ENCODE measurements at places on chromosomes 3 and 15.

DNA sequence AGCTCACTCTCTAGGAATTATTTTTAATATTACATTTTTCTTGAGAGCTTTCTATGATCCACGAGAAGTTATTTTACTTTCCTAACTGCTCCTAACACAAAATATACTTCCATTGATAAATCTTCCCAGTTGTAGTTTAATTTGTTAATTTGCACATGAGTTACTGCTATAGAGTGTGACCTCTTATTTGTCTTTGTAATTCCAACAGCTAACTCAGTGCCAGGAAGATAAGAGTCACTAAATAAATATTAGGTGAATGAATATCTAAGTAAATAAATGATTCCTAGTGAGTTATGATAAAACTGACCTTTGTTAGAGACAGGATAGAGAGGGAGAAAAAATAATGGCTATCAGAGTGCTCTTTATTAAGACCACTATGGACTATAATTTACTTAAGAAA, 319.9 kb downstream of the NAALADL2 start:
- no peaks in the 10 kb centered on the region for H3K4me1 ChIP-seq
- H3K36me3 ChIP-seq, result no peaks in the 10 kb centered on the region
- H3K27me3 ChIP-seq, result no peaks in the 10 kb centered on the region
- no peak overlapping the region for H3K27ac ChIP-seq

DNA sequence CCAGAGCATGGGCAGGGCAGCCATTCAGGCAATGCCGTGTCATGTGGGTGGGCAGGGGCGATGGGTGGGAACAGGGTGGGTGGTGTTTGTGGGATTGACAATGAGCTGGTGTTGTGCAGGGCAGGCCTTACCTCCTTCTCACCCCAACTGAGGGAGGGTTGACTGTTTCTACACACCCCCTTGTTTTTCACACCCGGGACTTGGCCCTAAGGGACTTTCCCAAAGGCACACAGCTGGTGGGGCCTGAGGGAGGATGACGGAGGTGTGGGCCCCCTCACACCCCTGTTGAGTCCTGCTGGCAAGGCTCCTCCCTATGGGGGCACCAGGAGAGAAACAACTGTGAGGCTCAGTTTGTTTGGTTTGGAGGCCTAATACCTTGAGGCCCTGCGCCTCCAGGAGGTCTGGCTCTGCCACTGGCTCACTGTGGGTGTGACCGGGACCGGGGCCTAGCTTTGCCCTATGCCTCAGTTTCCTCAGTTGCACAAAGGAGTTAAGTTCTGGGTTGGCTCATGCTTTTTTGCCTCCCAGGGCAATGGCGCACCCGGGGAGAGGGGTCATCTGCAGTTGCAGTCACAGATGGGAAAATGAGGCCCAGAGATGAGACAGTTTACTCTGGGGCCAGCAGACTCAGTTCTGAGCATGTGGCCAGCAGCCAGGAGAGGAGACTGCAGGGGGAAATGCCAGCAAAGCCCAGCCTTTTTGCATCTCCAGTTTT, 5.1 kb upstream of the DNAH1 start:
- no peaks in the 10 kb centered on the region for H3K27me3 ChIP-seq
- peak; percentile 70 for DNase-seq
- H3K4me1 ChIP-seq, result peaks cover 56% of the 10 kb centered on the region
- peaks cover 16% of the 10 kb centered on the region for H3K36me3 ChIP-seq
- no peak overlapping the region for H3K4me3 ChIP-seq

GRCh38 chr3:71109977-71110285, 473.6 kb downstream of the FOXP1 start:
- H3K4me1 ChIP-seq, result peaks cover 43% of the 10 kb centered on the region
- H3K27me3 ChIP-seq, result no peaks in the 10 kb centered on the region
- no peak for DNase-seq
- peaks cover 52% of the 10 kb centered on the region for H3K36me3 ChIP-seq

DNA sequence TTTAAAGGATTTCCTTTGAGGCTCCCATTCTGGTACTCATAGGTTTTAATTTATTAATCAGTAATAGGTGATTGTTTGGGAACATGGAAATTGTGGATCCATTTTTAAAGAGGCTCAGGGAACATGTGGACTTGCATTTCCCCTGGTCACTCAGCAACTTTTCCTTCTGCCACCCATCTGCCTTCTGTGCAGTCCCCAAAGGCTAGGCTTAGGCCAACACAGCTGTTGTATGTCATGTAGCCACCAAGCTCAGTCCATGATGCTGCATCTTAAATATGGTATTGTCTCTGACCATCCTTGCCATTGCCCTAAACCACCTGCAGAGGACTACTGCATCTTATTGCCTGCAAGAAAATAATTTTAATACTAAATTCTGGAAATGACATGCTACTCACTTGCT, 416.7 kb upstream of the SEMA6D start:
- no peaks in the 10 kb centered on the region for H3K36me3 ChIP-seq
- no peaks in the 10 kb centered on the region for H3K27me3 ChIP-seq
- no peak overlapping the region for H3K4me3 ChIP-seq
- no peak for DNase-seq

GRCh38 chr15:55268176-55268695, 21.4 kb downstream of the RAB27A start:
- no peak for DNase-seq
- H3K36me3 ChIP-seq, result peaks cover 23% of the 10 kb centered on the region
- no peaks in the 10 kb centered on the region for H3K27me3 ChIP-seq
- H3K27ac ChIP-seq, result peak overlapping the region; percentile 76
- no peak overlapping the region for H3K4me3 ChIP-seq

DNA sequence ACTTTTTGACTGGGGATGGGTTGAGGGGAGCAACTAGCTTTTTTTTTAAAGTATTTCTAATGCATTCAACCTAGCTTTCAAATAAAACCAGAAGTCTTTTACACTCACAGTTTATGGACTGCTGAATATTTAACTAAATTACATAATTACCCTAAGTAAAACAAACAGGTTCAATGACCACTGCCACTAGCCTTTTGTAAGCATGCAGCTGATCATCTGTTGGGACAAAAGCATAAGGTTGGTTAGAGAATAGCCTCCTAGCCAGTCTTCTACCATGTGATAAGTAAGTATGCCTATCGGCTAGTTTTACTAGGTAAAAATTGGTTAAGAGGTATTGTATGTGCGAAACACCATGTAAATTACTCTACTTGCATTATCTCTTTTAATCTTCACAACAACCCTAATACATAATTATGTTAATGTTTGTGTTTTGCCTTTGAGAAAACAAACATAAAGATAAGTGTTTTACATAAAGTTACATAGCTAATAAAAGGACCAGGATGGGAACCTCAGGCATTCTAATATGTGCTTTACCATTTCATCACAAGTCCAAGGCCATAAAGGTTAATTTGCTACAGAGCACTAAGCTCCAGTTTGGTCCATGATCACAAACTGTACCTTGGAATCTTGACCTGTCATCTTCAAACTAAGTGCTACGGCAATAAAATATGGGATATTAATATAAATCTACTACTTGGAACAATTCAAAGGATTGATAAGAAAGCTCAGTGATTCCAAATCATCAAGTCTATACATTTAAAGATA, 13.2 kb downstream of the PFN2 start:
- peaks cover 6% of the 10 kb centered on the region for H3K36me3 ChIP-seq
- H3K4me1 ChIP-seq, result peaks cover 7% of the 10 kb centered on the region

GRCh38 chr15:100595964-100596363, 6.0 kb downstream of the LINS1 start:
- no peaks in the 10 kb centered on the region for H3K27me3 ChIP-seq
- no peak for DNase-seq
- H3K27ac ChIP-seq, result peak overlapping the region; percentile 51
- H3K36me3 ChIP-seq, result peaks cover 15% of the 10 kb centered on the region
- H3K4me1 ChIP-seq, result peaks cover 26% of the 10 kb centered on the region

- H3K4me3 ChIP-seq, result no peak overlapping the region
- H3K27me3 ChIP-seq, result no peaks in the 10 kb centered on the region
- no peak overlapping the region for H3K27ac ChIP-seq
- H3K36me3 ChIP-seq, result no peaks in the 10 kb centered on the region
- no peak for DNase-seq
Measured at GRCh38 chr3:163622384-163622783, 1455.9 kb downstream of the SI start.

- H3K27ac ChIP-seq, result no peak overlapping the region
- no peak for DNase-seq
- H3K4me3 ChIP-seq, result no peak overlapping the region
- no peaks in the 10 kb centered on the region for H3K36me3 ChIP-seq
- H3K4me1 ChIP-seq, result peaks cover 6% of the 10 kb centered on the region
Measured at GRCh38 chr3:120163816-120164215, 69.6 kb upstream of the GSK3B start.

DNA sequence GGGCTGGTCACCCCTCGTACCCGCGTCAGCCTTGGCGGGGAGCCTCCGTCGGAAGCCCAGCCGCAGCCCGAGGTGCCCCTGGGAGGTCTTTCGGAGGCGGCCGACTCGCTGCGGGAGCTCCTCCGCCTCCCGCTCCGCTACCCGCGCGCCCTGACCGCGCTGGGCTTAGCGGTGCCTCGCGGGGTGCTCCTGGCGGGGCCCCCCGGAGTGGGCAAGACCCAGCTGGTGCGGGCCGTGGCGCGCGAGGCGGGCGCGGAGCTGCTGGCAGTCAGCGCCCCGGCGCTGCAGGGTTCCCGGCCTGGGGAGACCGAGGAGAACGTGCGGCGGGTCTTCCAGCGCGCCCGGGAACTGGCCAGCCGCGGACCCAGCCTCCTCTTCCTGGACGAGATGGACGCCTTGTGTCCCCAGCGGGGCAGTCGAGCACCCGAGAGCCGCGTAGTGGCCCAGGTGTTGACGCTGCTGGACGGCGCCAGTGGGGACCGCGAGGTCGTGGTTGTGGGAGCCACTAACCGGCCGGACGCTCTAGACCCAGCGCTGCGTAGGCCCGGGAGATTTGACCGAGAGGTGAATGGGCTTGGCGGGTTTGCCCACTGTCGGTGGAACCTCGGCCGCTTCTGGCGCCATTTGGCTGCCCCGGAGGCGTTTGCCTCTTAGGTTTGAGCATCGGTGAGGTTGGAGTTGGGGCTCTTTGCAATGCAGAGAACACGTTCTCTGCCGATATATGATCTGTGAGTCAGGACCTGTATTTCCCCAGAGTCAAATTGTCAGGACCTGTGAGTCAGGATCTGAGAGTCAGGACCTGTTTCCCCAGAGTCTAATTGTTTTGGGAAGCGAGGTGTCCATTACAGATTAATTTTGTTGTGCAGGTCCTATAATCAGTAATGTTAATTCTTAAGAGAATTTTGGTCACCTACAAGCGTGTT, 24.9 kb upstream of the GATM start:
- peak overlapping the region; percentile 97 for H3K27ac ChIP-seq
- H3K4me3 ChIP-seq, result peak overlapping the region; percentile 96
- peaks cover 24% of the 10 kb centered on the region for H3K4me1 ChIP-seq
- no peaks in the 10 kb centered on the region for H3K27me3 ChIP-seq
- peaks cover 20% of the 10 kb centered on the region for H3K36me3 ChIP-seq

DNA sequence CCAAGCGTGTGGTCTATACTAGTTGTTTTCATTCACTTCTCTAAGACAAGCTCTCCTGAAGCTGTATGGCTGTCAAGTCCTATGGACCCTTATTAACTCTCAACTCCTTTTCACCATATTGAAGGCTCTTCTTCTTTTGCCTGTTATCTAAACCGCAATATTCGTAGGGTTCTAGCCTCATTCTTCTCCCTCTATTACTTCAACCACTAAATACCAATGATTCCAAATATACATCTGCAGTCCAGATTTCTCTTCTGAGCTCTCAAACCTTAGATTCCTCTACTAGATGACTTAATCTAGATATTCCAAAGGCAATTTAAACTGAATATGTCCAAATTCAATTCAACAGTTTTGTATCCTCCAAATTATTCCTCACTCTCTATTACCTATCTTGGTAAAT, 24.6 kb downstream of the AQR start:
- no peaks in the 10 kb centered on the region for H3K27me3 ChIP-seq
- no peak overlapping the region for H3K4me3 ChIP-seq
- H3K36me3 ChIP-seq, result peaks cover 22% of the 10 kb centered on the region
- H3K4me1 ChIP-seq, result no peaks in the 10 kb centered on the region
- no peak overlapping the region for H3K27ac ChIP-seq

DNA sequence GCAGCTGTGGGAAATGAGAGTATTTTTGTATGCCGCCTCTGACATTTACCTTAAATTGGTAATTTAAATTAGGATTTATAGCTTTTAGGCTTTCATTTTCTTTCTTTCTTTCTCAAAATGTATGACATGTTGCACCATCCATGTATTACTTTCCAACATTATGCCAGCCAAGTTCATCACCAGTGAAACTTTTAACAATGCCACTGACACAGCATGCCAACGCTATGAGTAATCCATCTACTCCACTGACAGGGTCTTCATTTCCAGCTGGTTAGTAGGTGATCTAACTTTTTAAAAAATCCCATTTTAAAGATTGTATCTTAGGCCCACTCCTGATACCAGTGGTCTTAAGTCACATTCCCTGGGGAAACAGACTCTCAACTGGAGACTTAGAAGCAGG, 21.8 kb upstream of the CLDN16 start:
- H3K27ac ChIP-seq, result no peak overlapping the region
- H3K27me3 ChIP-seq, result peaks cover 4% of the 10 kb centered on the region
- H3K4me1 ChIP-seq, result no peaks in the 10 kb centered on the region
- no peaks in the 10 kb centered on the region for H3K36me3 ChIP-seq

DNA sequence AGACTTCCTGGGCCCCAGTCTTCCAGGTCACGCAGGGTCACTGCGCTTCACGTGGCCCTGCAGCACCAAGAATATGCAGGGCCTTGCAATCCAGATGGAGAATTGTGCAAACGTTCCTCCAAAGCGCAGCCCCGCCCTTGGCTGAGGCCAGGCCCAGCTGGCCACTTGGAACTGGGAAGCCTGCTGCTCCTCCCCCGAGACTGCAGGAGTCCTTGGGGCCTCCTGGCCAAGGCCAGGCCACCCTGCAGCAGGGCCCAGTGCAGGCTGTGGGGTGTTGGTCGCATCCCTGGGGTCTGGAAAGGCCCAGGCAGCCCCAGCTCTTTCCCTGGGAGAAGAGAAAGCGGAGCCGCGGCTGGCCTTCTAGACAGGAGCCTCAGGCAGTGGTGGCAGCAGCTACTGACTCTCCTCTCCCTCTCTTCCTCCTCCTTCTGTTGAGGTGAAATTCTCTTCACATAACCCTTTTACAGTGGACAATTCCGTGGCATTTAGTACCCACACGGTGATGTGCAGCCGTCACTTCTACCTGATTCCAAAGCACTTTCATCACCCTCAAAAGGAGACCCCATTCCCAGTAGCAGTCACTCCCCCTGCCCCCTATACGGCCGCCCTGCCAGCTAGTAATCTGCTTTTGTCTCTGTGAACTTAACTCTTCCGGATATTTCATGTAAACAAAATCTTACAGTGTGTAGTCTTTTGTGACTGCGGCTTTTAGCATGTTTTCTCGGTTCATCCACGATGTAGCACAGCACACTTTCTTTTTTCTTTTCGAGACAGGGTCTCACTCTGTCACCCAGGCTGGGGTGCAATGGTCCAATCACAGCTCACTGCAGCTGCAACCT, 103.9 kb downstream of the TMEM266 start:
- no peak overlapping the region for H3K4me3 ChIP-seq
- H3K4me1 ChIP-seq, result no peaks in the 10 kb centered on the region
- peaks cover 13% of the 10 kb centered on the region for H3K27me3 ChIP-seq
- DNase-seq, result no peak
- no peak overlapping the region for H3K27ac ChIP-seq

- H3K36me3 ChIP-seq, result no peaks in the 10 kb centered on the region
- H3K4me1 ChIP-seq, result peaks cover 34% of the 10 kb centered on the region
- H3K4me3 ChIP-seq, result no peak overlapping the region
- peak overlapping the region; percentile 62 for H3K27ac ChIP-seq
- DNase-seq, result no peak
Measured at GRCh38 chr15:94240480-94240879, 9.1 kb downstream of the MCTP2 start.
